ENCODE measurements at places on chromosomes 2 and 18. TPM values are rescaled to one million over a fixed set of nuclear protein-coding genes. Genes with fewer than 3 reads are reported as not detected.
A peak's percentile ranks its signal among the peaks of the same experiment; 100 is the strongest.

SP140L gene
- 40.1 TPM for total RNA-seq

DNA sequence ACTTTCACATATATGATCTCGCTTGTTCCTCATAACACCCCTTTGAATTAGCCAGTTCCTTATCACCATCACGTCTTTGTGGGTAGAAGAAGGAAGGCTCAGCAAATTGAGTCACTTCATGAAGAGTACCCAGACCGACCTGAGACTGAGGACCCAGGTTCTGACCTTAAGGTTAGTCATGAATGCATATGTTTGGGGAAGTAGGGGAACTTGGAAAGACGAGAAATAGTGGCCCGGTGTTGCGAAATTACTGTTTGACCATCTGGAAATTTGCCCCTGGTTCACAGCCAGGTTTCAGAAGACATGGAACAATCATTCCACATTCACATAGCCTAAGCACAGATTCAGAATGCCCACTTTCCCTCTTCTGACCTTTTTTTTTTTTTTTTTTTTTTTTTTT is 59.8 kb downstream of the MEIS1 start:
- no peak for DNase-seq
- H3K36me3 ChIP-seq, result no peaks in the 10 kb centered on the region
- H3K27me3 ChIP-seq, result no peaks in the 10 kb centered on the region
- no peaks in the 10 kb centered on the region for H3K4me1 ChIP-seq
- H3K27ac ChIP-seq, result no peak overlapping the region

GRCh38 chr2:45396671-45397070 is 214.4 kb downstream of the SRBD1 start:
- no peak overlapping the region for H3K4me3 ChIP-seq
- DNase-seq, result no peak
- no peak overlapping the region for H3K27ac ChIP-seq

B4GALT6 gene
- 6.5 TPM for total RNA-seq

LRPPRC gene
- total RNA-seq, result 191 TPM

DNA sequence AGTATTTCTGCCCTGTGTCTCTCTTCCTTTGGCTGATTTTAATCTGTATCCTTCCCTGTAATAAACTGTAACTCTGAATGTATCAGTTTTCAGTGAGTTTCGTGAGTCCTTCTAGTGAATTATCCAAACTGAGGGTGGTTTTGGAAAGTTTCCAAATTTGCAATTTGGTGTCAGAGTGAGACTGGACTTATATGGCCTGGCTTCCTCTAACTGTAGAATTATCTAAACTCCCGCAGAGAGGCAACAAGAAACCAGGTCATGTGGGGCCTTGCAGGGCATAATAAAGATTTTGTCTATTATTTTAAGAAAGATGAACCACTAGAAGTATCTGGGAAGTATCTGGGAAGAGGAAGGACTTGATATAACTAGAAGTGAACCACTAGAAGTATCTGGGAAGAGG is 95.3 kb upstream of the RNF152 start:
- H3K4me1 ChIP-seq, result peaks cover 6% of the 10 kb centered on the region
- H3K27ac ChIP-seq, result no peak overlapping the region
- no peaks in the 10 kb centered on the region for H3K36me3 ChIP-seq
- DNase-seq, result no peak
- H3K27me3 ChIP-seq, result peaks cover 2% of the 10 kb centered on the region

GRCh38 chr2:222926915-222927314 is 66.1 kb downstream of the ACSL3 start:
- DNase-seq, result no peak
- H3K27ac ChIP-seq, result no peak overlapping the region
- peaks cover 39% of the 10 kb centered on the region for H3K36me3 ChIP-seq
- H3K27me3 ChIP-seq, result no peaks in the 10 kb centered on the region

- H3K4me1 ChIP-seq, result no peaks in the 10 kb centered on the region
- no peak overlapping the region for H3K27ac ChIP-seq
- no peaks in the 10 kb centered on the region for H3K27me3 ChIP-seq
- H3K4me3 ChIP-seq, result no peak overlapping the region
- no peaks in the 10 kb centered on the region for H3K36me3 ChIP-seq
Observed at GRCh38 chr2:3968736-3969135, 265.4 kb downstream of the DCDC2C start.

- no peak overlapping the region for H3K27ac ChIP-seq
- H3K27me3 ChIP-seq, result peaks cover 10% of the 10 kb centered on the region
- no peak overlapping the region for H3K4me3 ChIP-seq
- DNase-seq, result no peak
- H3K4me1 ChIP-seq, result peaks cover 3% of the 10 kb centered on the region
Observed at GRCh38 chr2:36059691-36060090, 295.9 kb upstream of the CRIM1 start.

DAW1 gene
- not detected for total RNA-seq

DNA sequence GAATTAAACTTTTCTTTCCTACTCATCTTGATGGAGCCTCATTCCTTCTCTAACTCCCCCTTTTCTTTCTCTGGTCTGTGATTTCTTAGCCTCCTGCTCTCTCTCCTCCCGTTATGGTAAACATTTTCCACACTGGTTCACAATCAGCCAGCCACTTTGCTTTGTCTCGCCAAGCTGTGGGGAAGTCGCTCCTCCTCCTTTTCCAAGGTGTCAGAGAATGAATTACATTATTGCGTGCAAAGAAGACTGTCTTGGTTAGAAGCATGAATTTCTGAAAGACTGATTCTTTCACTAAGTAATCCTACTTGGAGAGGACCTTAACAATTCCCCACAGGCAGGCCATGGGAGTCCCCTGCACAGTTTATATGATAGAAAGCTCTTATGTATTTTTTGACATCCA is 46.1 kb downstream of the RASGRP3 start:
- H3K27me3 ChIP-seq, result no peaks in the 10 kb centered on the region
- no peak overlapping the region for H3K4me3 ChIP-seq
- no peak for DNase-seq

GRCh38 chr18:63206433-63207142 is 113.0 kb downstream of the BCL2 start:
- peak overlapping the region; percentile 87 for H3K27ac ChIP-seq
- H3K4me1 ChIP-seq, result peaks cover 91% of the 10 kb centered on the region
- H3K36me3 ChIP-seq, result peaks cover 41% of the 10 kb centered on the region

GRCh38 chr2:222058819-222059445 is 239.9 kb downstream of the PAX3 start:
- H3K4me3 ChIP-seq, result no peak overlapping the region
- H3K36me3 ChIP-seq, result no peaks in the 10 kb centered on the region
- no peak for DNase-seq
- no peaks in the 10 kb centered on the region for H3K4me1 ChIP-seq

- DNase-seq, result no peak
- peak overlapping the region; percentile 75 for H3K4me3 ChIP-seq
- no peaks in the 10 kb centered on the region for H3K27me3 ChIP-seq
- H3K36me3 ChIP-seq, result peaks cover 27% of the 10 kb centered on the region
Observed at GRCh38 chr2:30266705-30267104, 35.4 kb downstream of the LBH start.

C2orf78 gene
- not detected for total RNA-seq

SMAD2 gene
- 178 TPM for total RNA-seq

All from activated CD4-positive, alpha-beta T cell treated with anti-CD3 and anti-CD28 coated beads for 36 hours (primary cell).